Activated CD8-positive, alpha-beta memory T cell treated with anti-CD3 and anti-CD28 coated beads for 24 hours (primary cell): ENCODE measurements at places on chromosomes 13 and 19.
A peak's percentile ranks its signal among the peaks of the same experiment; 100 is the strongest.

GRCh38 chr13:79402074-79402635 lies 3.9 kb downstream of the RBM26 start:
- no peak for DNase-seq

DNA sequence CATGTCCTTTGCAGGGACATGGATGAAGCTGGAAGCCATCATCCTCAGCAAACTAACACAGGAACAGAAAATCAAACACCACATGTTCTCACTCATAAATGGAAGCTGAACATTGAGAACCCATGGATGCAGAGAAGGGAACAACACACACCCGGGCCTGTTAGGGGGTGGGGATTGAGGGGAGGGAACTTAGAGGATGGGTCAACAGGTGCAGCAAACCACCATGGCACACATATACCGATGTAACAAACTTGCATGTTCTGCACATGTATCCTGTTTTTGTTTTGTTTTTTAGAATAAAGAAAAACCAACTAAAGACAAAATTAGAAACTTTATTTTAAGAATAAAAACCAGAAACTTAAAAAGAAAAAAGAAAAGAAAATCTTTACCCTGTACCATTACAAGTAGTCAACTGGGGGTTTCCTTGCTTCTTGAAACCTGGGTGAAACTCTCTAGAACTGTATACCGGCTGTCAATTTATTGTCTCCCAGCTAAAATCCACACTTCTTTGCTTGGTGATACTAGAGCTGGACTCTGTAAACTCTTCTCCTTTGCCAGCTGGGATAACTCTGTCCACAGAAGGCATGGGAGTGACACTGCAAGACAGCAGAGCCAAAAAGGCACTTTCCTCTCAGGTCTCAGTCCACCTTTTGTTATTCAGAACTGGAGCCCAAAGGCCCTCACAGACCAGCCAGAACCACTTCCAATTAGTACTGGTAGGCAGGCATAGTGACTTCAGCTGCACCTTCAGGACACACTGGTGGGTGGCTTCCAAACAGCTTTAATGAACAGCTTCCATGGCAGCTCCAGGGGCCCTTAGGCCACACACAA lies 9.0 kb downstream of the MICU2 start:
- peak; percentile 50 for DNase-seq

DNA sequence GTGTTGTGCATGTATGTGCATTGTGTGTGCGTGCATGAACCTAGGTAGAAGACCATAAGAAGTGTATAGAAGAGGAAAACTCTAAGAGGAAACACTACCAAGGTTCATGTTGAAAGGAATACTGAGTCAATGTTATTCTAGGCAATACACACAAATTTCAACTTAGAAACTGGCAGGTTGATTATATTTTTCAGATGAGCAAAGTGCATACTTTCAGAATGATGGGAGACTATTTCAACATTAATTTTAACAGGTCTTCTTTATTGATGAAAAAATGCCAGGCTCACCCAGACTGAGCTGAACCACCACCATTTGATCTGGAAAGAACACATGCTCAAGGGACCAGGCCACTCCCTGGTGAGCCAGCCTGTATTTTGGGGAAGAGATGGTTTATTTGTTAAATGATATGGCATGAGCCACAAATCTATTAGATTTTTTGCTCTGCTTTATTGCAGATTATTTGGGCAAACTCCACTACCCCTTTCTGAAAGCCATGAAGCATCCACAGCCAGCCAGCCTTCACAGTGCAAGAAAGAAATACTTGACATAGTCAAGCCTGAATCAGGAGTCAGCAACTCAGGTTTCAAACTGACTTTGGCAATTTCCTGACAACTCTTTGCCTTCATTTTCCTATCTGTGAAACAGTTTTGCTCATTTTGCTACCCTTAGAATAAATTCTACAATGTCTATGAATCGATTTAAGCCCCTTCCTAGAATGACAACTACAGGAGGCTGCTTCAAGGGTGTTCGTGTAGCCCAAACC lies 368.9 kb downstream of the COG6 start:
- DNase-seq, result no peak

- no peak for DNase-seq
Observed at GRCh38 chr19:15476325-15476724, 3.0 kb downstream of the PGLYRP2 start.

- no peak for DNase-seq
Observed at GRCh38 chr19:49435670-49436069, 5.7 kb downstream of the SLC17A7 start.

DNA sequence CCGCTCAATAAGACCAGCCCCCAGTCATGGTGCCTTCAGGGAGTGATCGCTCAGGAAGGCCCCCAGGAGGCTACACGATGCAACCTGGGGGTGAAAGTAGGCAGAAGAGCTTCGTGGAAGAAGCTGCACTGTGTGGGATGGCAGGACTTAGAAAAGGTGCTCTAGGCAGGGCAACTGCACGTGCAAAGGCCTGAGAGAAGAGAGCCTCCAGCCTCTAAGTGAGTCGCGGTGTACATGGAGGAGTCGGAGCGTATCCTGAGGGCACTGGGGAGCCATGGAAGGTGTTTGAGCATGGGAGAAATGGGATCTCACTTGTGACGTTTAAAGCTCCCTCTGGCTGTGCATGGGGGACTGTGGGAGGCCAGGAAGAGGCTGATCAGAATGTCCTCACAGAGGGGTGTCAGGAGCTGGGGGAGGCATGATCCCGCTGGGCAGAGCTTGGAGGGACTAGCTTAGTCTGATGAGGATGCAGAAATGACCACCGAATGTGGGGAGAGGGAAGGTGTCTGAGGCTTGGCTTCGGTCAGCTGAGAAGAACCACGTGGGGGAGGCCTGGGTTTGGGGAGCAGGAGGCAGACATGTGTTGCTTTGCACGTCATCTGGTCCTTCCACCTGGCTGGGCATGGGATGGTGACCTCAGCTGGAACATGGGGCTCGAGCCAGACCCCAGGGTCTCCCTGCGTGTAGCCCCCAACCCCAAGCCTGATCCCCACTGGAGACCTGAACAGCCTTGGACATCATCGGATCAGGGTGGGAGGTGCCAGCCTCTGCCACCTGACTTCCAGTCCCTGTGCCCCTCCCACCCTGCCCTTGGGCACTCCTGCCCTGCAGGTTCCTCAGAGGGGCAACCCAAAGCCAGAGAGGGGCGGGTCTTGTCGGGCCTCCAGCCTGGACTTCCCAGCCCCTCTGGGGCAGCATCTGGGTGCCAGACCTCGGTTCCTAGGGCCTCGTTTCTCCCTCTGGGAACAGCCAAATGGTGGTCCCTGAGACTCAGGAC lies 1.1 kb downstream of the APC2 start:
- no peak for DNase-seq

GRCh38 chr19:13023656-13024055 lies 28.4 kb downstream of the NFIX start:
- DNase-seq, result no peak

GRCh38 chr19:18746401-18747325 lies 44.4 kb downstream of the COMP start:
- DNase-seq, result no peak

GRCh38 chr13:85640727-85641126 lies 158.5 kb downstream of the SLITRK6 start:
- DNase-seq, result no peak

DNA sequence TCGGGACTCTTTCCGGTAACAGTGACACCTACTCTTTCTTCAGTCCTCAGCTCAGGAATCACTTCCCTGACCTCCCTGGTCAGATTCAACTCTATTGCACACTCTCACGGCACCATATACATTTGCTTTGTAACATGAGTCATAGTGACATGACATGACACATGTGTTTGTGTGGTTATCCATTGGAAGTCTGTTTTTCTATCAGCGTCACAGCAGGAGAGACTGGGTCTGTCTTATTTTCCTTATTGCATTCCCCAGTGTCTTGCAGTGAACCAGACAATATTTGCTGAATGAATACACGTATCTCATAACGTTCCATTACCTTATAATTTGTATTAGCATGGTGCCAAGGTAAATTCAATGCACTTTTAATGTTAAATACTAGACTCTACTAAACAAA lies 102.0 kb downstream of the DCLK1 start:
- no peak for DNase-seq

DNA sequence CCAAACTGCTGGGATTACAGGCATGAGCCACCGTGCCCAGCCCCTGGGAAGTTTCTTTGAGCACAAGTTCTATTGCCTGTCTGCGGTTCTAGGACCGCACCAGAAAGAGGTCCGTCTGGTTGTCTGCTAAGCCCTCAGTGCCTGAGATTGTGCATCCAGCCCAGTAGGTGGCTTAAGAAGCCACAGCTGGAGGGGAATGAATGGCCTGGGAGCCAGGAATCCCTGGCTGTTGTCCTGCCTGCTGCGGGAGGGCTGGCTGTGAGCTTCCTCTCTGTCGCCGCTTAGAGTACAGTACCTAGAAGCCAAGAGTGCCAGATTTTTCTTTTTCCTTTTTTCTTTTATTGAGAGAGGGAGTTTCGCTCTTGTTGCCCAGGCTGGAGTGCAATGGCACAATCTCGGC lies 4.2 kb upstream of the TYK2 start:
- no peak for DNase-seq

DNA sequence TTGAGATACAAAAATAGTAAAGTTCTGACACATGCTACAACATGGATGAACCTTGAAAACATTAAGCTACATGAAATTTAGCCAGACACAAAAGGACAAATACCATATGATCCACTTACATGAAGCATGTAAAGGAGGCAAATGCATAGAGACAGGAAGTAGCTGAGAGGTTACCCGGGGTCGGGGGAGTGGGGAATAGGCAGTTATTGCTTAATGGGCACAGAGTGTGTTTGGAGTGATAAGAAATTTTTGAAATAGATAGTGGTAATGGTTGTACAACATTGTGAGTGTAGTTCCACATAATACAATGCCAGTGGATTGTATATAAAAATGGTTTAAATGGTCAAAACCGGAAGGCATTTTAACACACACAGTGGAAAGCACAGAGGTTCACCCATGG lies 4.3 kb downstream of the N4BP2L1 start:
- no peak for DNase-seq

DNA sequence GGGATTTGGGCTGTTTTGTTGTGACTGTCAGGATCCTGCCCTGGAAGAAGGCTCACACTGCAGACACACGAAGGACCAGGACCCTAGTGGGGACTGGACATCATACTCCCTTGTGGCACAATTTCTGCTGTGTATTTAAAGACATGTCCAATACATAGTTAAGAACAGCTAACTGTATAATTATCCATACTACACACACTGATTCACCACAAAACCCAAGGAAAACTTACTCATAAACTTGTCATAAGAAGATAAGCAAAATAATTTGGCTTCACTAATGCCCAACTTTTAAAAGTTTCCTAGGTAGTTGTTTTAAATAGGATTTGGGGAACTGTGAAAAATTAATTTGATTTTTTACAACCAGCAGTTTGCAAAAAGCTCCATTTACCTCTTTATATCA lies 46.1 kb downstream of the LATS2 start:
- DNase-seq, result no peak
